Upper lobe of left lung (tissue), 6 donors: ENCODE measurements at places on chromosomes 2 and 18. TPM values are rescaled to one million over a fixed set of nuclear protein-coding genes. Genes with fewer than 3 reads are reported as not detected.

DNA sequence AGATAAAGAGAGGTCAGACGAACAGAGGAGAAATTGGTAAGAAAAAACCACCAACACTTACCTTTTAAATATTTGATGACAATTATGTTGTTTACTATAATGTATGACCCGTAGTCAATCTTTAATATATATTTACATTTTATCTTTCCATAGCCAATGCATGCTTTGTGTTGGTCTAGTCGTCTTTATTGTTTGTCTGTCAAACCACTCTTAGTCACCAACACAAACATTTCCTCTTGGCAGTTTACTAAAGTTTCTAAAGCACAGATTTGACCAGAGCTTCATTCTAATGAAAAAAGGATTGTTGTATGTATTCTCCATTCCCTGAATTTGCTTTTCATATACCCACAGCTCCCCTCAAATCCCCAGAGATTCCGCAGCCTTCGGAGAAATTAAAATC, 784.7 kb upstream of the PIK3C3 start:
- H3K4me1 ChIP-seq, result no peaks in the 10 kb centered on the region
- H3K27me3 ChIP-seq, result no peaks in the 10 kb centered on the region
- no peak overlapping the region for H3K27ac ChIP-seq
- no peak overlapping the region for H3K4me3 ChIP-seq
- H3K36me3 ChIP-seq, result no peaks in the 10 kb centered on the region

- no peaks in the 10 kb centered on the region for H3K27me3 ChIP-seq
- no peak for DNase-seq
- H3K27ac ChIP-seq, result no peak overlapping the region
- H3K36me3 ChIP-seq, result no peaks in the 10 kb centered on the region
- H3K4me3 ChIP-seq, result no peak overlapping the region
- no peaks in the 10 kb centered on the region for H3K4me1 ChIP-seq
These were observed 5.5 kb upstream of the ECEL1 start for GRCh38 chr2:232492963-232493700.

Gene LYG2
- total RNA-seq, result not detected

Gene SERPINB7
- total RNA-seq, result not detected

Gene IL1A
- 3.0 TPM for total RNA-seq

- H3K4me3 ChIP-seq, result no peak overlapping the region
- no peaks in the 10 kb centered on the region for H3K4me1 ChIP-seq
- H3K27ac ChIP-seq, result no peak overlapping the region
- H3K36me3 ChIP-seq, result no peaks in the 10 kb centered on the region
- no peaks in the 10 kb centered on the region for H3K27me3 ChIP-seq
- no peak for DNase-seq
These were observed 280.3 kb upstream of the ATP5MC3 start for GRCh38 chr2:175461839-175462238.
